ENCODE measurements at places on chromosomes 2 and 18.

GRCh38 chr2:54432251-54433015, 23.7 kb upstream of the SPTBN1 start:
- no peak for DNase-seq

DNA sequence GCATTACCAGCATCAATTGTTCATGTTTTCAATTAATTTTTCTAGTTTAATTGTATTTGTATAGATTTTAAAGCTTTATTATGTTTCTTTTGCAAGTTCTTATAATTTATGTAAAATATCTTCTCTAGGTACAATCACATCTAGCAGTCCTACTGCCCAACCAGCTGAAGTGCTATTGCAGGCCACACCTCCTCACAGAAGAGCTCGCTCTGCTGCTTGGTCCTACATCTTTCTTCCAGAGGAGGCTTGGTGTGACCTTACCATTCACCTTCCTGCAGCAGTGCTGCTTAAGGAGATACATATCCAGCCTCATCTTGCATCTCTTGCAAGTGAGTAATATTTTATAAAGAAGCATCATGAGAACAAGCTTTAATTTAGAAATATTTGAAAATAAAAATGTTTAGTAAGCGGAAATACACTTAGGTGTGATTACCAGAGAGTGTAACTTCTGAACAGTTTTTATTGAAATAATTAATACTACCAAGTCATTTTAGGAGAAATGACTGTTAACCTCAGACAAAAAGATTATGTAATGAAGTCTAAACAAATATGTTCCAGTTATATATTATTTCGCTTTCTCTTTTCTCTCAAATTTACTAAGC, 122.9 kb upstream of the TTC27 start:
- no peak for DNase-seq

GRCh38 chr2:149169656-149170055, 131.2 kb downstream of the LYPD6B start:
- no peak for DNase-seq

DNA sequence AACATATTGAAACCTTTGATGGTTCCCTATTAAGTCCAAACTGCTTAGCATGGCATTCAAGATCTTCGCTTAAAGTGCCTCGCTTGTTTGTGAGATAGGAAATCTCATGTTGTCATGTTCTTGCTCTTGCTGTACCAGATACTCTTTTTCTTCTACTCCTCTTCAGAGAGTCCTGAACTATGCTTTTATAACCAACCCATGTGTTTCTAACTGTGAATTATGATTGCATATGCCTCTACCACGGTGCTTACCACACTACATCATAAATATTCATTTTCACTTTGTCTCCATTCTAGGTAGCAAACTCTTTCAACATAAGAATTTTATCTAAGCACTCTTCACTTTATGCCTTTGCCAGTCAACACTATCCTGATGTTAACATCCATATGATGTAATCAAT, 23.6 kb downstream of the STAT4 start:
- no peak for DNase-seq

DNA sequence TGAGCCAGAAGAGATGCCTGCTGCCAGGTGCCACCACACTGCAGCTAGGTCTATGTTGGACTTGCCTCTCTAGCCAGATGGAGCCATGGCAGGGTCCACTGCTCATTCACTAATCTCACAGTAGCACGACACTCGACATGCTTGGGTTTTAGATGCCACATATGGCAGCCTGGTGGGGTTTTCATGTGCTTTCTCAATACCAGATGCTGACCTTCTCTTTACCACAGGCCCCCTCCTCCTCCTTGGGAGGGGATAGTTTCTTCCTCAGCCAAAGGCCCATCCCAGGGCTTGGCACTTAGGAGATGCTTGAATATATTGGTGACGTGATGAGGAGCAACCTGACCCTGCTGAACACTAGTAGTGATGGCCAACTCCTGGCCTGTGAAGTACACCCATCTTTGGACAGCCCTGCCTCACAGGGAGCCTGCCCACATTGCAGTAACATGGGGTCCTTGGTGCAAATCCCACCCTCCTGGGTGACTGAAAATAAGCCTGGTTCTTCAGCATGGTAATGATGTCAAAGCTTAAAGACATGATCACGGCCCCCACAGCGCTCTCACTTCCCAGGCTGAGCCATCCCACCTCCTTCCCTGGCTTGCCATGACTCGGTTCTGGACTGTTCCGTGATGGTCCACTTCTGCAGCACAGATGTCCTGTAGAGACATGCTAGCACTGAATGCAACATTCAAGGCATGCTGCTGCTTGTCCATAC, 227.5 kb downstream of the SH3RF3 start:
- no peak for DNase-seq

GRCh38 chr2:226304308-226304707, 495.3 kb downstream of the IRS1 start:
- DNase-seq = no peak

- DNase-seq = no peak
Measured at GRCh38 chr2:192190474-192190873, 4.3 kb downstream of the TMEFF2 start.

DNA sequence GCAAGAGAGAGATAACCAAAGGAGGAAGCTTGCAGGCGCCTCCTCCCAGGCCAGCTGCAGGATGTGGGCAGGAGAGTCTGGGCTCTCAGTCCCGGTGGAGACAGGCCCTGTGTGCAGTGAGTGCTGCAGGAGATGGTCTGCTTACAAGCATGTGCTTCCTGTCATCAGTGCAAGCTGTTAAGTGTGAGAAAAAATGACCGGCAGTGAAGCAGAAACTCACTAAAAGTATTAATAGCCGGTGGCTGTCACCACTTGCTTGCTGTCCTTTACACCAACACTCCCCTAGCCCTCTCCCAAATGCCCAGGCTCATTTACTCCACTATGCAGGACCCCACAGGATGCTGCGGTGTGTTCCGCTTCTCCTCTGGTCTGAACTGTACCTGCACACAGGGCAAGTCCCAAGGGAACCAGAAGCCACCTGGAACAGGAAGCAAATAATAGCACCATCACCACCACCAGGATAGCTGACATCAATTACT, 435.6 kb upstream of the HS6ST1 start:
- DNase-seq = no peak

GRCh38 chr2:54455131-54455562, 980 bp upstream of the SPTBN1 start:
- DNase-seq = no peak

DNA sequence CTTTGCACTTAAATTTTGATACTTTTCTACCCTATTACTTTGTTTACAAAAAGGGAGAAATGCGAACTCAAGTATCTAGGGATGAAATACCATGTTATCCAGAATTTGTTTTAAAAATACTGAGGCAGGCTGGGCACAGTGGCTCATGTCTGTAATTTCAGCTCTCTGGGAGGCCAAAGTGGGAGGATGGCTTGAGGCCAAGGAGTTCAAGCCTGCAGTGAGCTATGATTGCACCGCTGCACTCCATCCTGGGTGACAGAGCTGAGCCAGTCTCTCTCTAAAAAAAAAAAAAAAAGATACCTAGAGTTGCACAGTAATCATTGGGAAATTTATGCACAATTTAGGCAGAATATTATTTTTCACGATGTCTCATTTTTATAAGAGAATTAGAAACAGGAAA, 12.4 kb upstream of the VAPA start:
- no peak for DNase-seq

DNA sequence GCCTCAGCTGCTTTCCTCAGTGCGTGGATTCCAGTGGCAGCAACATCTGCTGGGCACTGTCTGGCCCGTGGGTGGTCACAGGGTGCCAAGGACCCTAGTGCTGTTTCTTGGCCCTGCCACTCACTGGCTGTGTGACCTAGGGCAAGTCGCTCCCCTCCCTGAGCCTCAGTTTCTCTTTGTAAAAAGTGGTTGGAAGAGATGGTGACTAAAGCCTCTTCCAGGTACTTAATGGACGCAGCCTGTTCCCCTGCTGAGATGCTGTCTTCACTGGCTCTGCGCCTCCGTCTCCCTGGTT, 42.2 kb downstream of the ATOH8 start:
- DNase-seq = no peak

DNA sequence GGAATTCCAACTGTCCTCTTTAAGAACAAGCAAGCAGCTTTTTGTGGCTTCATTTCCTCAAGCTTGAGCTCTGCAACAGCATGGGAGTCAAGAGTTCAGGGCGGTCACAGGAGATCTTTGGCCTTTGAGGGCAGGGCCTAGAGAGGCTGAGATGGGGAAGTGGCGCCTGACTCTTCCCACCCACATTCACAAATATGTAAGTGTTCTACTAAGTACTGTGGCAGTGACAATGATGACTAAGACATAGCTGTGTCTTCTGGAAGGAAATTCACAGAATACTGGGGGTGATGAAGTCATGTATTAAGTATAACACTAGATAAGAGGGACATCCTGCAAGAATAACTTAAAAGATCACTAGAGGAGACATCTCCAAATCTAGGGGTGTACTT, 15.0 kb downstream of the RND3 start:
- DNase-seq = no peak

- no peak for DNase-seq
Measured at GRCh38 chr2:217742276-217742675, 260.5 kb downstream of the TNS1 start.

DNA sequence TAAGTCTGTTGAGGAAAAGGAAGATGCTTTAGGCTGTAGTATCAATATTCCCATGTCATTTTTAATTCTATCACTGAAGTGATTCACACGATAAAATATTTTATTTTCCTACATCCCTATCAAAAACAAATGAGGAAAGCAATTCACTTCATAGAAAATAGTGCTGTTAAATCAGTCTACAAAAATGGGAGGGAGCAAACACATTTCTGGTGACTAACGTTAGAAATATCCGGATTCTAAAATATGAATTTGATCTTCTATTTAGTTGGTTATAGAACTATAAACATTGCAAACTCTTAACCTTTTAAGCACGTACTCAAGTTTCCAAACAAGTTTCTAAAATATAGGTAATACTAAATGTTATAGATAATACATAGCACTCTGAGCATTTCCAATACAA, 20.8 kb downstream of the ATF2 start:
- DNase-seq = no peak

Data from stimulated activated CD8-positive, alpha-beta memory T cell treated with anti-CD3 and anti-CD28 coated beads, Interleukin-7, amount 100 ng/mL, for 24 hours (primary cell).